Retinal pigment epithelial cell (primary cell): ENCODE measurements at places on chromosomes 3 and 15.

DNA sequence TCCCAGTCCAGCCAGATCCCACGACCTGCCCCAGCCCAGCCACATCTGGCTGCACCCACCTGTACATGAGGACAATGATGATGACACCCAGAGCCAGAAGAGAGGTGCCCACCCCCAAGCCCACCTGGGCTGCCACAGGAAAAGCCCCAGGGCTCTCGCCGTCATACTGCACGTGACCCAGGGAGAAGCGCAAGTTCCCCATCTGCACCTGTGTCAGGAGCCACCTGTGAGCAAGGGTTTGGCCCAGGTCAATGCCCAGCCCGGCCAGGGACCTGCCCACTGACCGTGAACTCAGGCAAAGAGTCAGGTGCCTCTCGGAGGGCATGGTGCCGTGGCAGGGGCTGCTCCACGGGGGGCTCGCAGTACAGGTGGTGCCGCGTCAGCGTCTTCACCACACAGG, 16.3 kb downstream of the PLXNB1 start:
- DNase-seq, result no peak

GRCh38 chr3:189146848-189147247, 24.9 kb upstream of the TPRG1 start:
- DNase-seq, result no peak

- DNase-seq, result no peak
These were observed 544 bp upstream of the GATM start for GRCh38 chr15:45378913-45379262.

- DNase-seq, result no peak
These were observed 173.3 kb downstream of the RBMS3 start for GRCh38 chr3:29454161-29454611.

- DNase-seq, result no peak
These were observed 23.8 kb upstream of the SLC6A11 start for GRCh38 chr3:10792208-10792607.

DNA sequence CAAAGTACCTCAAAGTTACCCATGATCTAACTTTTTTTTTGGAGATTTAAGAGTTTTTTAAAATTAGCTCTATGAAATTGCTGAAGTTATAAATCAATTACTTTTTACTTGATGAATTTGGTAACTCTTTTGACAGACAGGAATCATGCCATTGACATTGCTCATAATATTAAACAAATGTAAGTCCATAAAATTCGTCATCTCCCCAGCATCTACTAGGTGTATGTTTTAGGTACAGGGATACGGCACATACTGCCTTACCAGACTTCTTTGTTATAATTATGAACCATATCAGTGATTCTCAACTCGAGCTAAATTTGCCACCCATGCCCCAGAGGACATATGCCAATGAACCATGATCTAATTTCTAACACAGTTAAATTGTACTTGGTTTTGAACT, 247.5 kb upstream of the TGFBR2 start:
- no peak for DNase-seq

DNA sequence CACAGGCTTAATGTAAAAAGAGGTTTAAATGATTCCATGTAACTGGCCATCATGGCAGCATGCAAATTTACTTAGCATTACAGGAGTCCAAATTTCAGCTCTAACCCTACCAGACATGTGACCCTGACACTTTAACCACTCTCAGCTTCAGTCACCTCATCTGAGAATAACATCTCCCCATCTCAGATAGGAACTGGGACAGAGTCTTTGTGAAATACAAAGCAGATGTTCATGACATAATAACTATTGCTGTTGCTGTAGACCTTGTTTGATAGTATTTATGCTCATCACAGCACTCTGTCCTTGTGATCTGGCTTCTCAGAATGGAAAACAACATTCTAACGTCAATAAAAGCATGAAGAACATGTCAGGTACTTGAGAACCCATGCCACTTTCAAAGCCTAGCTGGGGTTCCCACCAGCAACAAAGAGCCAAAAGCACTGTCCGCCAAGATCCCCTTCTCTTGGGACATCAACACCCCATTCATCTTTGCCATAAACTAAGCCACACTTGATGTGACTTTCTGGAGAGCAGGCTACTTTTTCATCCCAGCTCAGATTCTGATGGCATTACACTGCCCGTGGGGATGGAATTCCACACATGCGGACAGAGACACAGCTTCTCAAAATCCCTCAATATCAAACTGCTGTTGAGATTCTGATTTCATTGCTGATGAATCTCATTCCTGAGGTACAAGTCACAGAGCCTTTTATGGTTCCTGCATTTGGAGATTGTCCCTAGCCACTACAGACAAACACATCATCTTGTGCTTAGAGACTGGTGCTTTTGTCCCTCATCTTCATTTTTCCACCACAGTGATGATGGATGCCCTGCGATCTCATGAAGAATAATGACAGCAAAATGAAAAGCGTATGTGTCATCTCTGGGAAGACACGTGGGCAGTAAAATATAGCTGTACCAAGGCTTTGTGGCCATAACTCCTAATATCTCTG, 202.7 kb downstream of the TNIK start:
- no peak for DNase-seq

GRCh38 chr15:48559285-48559684, 86.2 kb downstream of the FBN1 start:
- no peak for DNase-seq

DNA sequence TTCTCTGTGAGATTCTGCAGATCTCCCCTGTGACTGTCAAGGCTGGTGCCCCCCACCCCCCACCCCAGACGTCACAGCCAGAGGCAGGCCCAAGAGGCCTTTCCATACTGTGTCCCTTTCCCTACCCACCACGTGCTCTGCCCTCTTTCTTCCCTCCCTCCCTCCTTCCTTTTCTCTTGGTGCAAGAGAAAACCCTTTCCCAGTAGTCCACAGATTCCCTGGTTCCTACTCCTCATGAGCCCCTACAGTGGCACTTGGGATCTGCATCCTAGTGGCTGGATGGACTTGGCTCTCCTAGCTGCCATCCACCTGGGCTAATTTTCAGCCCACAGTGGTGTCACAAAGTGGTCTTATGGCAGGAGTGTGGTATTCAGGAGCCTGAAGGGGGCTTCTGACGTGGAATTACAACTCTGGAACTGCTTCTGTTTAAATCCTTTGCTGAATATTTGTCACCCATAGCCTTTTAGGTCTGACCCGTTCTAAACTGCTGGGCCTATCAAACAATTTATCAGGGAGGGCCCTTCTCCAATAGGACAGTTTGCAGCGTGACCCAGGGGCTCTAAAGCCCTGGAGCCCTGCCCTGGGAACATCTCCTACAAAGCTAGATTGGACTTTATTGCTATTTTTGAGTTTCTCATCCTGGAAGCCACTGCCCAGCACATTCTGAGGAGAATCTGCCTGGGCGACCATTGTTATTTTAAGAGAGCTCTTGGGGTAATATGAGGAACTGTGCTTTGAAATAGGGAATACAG, 35.3 kb downstream of the KLF13 start:
- DNase-seq, result no peak

- DNase-seq, result peak; percentile 45
These were observed 19.6 kb upstream of the HCN4 start for GRCh38 chr15:73388256-73388781.

- DNase-seq, result no peak
These were observed 2.2 kb upstream of the ISG20 start for GRCh38 chr15:88636654-88637053.

DNA sequence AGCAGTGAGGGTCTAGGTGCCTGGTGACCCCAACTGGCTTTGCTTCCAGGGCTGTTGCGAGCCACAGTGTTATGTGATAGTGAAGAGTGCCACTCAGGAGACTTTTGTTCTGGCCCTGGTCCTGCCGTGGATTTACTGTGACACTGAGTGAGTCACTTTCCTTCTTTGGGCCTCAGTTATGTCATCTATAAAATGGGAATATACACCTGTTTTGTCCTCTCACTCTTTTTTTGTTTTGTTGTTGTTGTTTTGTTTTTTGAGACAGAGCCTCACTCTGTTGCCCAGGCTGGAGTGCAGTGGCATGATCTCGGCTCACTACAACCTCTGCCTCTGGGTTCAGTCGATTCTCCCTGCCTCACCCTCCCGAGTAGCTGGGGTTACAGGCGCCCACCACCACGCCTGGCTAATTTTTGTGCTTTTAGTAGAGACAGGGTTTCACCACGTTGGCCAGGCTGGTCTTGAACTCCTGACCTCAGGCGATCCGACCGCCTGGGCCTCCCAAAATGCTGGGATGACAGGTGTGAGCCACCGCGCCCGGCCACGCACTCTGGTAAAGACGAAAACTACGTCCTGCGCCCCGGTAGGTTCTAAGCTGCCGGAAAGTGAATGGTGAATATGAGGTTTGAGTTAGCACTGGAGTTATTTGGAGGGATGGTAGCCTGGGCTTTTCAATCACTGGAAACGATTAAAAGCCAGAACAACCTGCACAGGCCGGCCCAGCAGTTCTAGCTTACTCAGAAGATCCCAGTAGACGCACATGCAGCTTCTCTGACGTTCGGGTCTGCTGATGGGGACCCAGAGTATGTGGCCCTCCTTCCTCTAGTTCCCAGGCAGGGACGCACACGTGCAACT, 46.6 kb downstream of the BDH1 start:
- DNase-seq, result no peak

DNA sequence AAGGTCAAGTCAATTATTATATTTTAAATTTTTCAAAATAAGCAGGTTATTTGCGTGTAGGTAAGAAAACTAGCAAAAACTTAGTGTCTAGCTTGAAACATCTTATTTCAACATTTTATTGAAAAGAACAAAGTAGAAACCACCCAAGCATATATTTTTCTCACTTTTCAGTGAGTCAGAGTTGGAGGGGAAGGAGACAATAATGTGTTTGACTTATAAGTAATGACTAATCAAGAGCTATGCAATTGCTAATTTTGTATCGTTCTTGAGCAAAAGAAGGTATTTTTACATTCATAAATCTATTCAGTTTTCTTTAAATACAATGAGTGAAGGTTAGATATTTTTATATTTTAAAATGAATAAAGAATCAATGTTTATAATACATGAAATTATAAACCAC, 54.4 kb upstream of the P2RY1 start:
- DNase-seq, result no peak

DNA sequence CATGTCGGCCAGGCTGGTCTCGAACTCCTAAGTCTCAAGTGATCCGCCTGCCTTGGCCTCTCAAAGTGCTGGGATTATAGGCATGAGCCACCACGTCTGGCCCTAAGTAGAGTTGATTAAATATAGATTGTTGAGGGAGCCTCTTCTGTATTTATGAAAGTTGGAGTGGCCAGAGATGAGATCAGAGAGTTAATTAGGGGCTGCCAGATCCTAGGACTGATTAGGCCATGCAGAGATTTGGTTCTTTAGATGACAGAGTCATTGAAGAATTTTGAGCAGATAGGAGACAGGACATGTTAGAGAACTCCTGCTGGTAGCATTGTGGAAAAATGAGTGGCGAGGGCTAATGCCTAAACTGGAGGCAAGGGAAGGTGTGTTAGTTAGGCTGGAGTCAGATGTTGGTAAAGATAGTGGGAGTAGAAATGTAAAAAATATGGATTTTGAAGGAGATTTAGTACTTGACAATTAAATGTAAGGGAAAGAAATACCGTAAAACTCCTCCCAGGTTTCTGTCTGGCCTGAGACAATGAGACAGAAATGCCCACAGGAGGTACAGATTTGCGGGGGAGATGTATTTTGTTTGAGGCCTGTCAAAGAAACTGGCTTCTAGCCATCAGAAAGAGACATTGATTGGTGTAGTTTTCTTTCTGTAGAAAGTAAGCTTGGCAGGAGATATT, 23.4 kb downstream of the SACM1L start:
- DNase-seq, result no peak

DNA sequence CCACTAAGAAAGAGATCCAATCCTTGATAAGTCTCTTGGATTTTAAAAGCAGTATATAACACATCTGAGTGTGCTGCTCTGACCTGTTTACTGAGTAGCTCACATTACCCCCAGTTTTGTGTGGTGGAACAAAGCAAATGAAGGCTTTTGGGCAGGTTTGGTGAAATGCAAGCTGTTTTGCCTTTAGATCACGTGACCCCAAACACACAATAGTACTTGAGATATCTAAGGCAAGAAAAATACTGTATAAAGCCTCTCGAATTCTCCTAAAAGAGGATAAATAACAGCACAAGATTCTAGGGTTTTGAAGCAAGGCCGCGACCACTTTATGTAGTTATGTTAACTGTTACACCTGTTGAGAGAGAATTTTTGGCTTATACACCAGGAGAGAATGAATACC, 49.3 kb upstream of the TRIM42 start:
- no peak for DNase-seq

DNA sequence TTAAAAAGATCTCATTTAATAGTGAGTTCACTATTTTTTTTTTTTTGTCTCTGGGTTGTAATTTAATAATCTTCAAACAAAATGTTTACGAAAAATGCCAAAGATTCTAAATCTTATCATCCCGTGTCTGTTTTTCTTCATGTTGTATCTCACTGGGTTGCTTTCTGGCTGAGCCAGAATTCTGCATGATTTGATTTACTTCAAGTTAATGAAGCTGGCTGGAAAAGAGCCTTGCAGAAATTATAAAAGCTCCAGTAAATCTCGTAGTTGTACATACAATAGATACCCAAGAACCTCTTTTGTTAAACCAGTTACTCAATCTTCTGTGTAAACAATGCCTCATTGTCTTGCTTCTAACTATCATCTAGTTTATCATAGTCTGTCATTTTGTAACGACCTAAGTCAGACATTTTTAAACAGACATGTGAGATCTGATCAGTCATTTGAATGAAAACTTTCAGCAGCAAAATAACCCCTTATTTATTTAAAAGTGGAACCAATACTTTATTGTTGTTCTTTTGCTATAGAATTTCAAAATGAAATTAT, 249.0 kb downstream of the MCTP2 start:
- DNase-seq, result no peak

DNA sequence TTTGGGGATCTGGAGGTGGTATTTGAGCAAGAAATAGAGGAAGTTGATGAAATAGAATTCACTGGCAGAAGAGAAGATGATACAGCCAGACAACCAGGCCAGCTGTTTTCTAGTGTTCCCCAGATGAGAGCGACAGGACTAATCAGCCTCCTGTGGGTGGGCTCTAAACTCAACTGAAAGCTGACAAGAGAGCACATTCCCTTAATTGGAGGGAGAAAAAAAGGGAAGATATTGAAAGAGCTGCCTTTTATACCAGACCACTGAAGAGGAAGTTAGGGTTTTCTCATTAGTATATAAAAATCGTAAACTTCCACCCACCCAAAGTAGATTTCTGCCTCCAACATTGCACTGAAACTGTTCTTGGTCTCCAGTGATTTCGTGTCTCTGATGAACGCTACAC, 6.5 kb upstream of the TM4SF19 start:
- no peak for DNase-seq

DNA sequence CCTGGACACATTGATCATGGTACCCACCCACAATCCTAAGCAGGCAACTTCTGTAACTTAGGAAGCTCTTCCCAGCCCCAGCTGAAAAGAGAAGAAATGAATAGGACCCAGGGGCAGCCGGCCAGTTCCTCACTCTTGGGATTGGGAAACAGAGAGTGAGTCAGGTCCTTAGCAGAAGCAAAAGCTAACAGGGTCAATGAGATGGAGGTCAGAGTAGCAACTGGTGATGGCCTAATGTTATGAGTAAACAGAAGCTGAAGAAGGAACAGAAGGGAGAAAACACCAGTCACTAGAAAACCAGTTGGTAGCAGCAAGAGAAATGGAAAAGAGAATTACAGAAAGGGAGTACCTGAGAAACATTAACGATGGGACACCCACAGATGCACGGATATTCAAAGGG, 20.0 kb downstream of the RIOX2 start:
- no peak for DNase-seq
